ENCODE measurements at places on chromosomes 5 and 9.

DNA sequence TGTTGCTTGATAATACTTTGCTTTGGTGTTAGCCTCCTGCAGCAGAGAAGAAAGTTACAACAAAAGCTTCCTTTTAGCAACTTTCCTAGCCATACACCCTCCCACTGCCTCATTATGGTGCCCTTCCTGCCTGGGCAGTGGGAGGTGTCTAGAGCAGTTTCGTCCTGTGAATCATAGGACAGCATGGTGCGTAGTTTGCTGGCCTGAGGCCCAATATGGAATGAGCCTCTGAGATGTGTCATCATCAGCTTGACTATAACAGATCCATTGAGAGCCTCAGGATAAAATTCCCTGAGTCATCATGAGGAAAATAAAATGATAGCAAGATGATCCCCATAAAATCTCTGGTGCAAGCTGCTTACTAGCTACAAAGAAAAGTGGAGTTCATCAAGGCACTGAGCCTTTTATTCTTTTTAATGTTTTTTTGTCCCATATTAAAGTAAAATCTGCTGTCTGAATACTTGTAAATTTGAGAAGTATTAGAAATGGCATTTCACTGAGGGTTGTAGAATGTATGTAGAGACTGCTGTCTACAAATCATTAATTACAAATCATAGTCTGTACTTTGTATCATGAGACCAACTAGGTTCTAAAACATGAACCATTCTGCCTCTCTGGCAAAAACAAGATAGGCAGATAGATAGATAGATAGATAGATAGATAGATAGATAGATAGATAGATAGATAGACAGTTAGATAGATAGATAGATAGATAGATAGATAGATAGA lies 303.0 kb upstream of the PDE4D start:
- DNase-seq = peak; percentile 99

DNA sequence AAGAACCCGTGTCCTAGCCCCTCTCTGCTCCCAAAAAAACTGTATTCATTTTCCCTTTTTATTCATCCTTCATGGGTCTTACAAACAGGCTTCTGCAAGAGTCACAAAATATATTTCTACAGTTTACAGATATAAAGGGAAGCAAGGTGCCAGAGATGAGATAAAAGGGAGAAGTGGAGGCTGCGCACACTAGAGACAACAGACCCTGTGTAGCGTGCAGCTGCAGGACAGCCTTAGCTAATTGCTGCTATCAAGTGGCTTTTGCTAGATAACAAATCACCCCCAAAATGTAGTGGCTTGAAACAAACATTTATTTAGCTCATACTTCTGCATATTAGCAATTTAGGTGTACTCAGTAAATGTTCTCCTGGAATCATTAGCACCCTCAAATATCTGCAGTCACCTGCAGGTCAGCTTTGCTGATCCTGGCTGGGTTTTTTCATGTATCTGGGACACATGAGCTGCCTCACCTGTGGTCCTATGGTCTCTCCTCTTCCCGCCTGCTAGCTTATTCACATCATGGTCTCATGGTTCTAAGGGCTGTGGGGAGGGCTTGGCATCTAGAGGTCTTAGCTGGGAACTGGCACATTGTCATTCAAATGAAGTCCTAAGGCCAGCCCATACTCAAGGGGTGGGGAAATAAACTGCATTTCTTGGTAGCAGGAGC lies 29.4 kb downstream of the ARHGEF37 start:
- DNase-seq = no peak

DNA sequence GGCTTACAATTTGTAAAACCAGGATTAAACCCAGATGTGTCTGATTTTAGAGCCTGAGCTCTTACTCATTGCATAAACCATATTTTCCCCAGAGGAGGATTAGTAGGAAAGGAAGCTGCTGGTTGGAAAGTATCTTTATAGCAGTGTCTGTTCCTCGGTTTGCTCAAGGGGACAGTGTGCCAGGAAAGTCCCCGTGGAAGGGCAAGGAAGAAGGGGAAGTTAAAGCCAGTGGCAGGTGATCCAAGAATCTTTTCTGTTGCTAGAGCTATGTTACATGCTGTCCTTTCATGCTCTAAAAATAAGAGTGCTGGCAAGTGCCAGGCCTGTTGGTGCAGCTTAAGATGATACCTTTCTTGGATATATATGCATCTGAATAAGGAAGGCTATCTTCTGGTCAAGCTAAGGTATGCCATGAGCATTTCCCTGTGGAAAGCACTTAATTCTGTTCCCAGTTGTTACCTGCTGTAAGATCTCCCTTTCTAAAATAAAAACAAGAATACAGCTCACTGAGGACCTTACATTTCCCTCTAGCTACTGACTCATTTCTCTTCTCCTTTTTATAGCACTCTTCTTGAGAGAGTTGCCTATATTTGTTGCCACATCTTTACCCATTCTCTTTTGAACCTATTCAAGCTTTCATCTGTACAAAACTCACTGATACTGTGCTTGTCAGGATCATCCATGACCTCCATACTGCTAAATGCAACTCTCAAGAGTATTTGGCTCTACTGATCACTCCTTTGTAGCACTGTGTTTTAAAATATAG lies 8.0 kb downstream of the PDCD1LG2 start:
- DNase-seq = no peak

DNA sequence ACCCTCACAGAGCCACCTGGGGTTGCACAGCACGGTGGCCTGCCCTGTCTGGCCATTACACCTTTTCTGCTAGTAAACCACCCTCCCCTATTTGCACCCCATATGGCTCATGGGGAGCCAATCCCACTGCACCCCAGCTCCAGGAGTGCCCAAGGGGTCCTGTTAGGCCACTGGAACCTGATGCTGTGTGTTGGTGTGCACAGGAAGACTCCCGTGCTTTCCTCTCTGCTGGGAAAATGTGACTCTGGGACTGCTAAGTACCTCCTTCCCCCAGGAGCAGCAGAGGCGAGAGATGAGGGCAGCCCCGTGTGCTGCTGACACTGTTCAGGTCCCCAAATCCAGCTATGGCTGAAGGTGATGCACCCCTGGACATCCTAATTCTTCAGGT lies 126.3 kb downstream of the ADAMTS2 start:
- no peak for DNase-seq

DNA sequence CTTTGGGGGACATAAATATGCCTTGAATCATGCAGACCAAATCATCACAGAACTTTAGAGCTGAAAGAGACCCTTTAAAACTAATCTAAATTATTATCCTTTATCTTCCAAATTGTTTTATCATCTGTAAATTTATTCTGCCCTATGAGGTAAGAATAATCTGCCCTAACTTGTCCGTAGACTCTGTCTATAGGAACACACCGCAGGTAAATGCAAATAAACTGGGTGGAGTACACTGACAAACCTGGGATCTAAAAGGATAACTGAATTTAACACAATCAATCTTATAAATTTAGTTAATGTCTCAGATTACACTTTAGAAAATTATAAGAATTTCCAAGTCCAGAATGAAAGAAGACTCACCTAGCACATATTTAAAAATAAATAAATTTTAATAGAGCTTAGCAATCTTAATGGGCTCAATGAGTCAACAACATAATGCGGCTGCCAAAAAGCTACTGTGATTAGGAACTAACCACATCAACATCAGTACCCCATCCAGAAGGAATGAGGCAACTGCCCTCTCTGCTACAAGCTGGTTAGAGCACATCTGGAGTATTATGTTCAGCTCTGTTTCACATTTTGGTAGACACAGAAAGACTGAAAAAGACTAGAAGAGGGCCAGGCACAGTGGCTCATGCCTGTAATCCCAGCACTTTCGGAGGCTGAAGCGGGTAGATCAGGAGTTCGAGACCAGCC lies 5.6 kb downstream of the MEGF9 start:
- DNase-seq = no peak

GRCh38 chr5:122142480-122143164 lies 13.3 kb downstream of the ZNF474 start:
- peak; percentile 90 for DNase-seq

GRCh38 chr9:124054582-124055227 lies 43.1 kb downstream of the LHX2 start:
- DNase-seq = peak; percentile 93

DNA sequence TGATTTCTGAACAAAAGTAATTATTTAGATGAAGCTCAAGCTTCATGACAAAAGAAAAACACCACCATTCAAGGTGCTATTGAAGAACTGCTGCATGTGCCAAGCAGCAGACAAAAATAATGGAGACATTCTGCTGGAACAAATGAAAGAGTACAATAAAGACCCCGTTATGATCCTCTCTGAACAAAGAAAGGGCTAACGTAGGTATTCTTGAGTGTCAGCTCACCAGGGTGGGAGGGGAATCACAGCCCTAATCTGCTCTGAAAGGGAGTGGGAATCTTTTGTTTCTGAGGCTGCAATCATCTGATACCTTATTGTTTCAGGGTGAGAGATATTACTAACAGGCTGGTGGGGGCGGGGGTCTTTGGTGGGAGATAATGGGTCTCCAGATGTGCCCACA lies 15.4 kb downstream of the CEMIP2 start:
- DNase-seq = no peak

DNA sequence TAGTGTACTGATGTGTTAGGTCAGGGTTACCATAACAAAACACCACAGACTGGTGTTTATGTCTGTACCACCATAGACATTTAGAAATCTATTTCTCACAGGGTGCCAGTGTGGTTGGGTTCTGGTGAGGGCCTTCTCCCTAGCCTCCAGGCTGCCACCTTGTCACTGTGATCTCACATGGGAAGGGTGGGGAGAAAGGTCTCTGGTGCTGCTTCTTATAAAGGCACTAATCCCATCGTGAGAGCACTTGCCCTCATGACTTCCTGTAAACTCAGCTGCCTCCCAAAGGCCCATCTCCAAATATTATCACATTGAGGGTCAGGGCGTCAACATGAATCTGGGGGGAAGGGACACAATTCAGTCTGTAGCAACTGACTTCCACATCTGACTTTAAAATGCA lies 49.8 kb downstream of the PIK3R1 start:
- no peak for DNase-seq

DNA sequence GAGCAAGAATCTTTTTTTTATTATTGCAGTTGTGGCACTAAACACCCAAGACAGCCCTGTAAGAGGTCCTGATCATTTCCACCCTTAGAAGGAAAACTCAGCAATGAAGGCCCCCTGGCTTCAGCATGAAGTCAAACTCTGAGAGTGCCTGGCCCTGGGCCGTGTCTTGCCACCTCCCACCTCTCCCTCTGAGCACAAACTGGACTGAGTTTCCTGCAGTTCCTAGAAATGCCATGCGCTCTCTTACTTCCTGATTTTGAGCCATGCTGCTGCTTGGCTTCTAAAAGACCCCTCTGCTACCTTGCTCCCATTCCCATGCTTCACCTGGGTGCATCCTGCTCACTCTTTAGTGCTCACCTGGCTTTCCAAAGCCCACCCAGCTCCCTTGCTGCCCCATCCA lies 140.4 kb upstream of the KLF9 start:
- DNase-seq = no peak

DNA sequence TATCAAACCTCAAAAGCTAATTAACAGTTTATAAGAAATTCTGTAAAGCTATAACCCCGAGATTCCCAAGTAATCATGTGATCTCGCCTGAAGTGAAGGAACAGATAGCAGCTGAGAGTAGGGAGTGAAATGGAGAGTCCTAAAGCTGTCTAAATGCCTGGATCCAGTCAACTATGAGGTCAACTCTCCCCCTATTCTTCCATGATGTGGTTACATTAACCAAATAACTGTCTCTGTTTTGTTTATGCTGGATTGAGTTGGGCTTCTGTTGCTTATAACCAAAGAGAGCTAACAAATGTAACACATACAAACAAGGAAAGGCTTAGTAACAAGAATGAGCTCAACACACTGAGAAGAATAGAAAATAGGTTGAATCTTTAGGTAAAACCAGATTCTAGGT lies 41.6 kb downstream of the GKAP1 start:
- no peak for DNase-seq

DNA sequence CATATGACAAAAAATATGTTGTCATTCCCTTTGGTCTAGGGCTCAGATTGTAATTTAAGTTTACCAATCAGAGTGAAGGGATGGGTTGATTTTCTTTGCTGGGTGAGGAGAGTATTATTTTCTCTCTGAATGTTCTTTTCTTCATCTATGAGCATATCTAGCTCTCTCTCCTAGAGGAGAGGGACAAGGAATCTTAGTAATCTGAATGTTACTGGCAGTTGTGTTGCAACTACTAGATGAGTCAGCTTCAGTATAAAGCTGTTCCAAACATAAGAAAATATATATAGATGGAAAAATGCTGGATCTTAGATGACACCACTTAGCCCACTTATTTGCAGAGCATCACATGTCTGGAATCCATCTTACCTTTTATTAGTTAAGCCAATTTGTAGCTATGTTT lies 259.3 kb downstream of the TUSC1 start:
- DNase-seq = peak; percentile 11

GRCh38 chr9:131167146-131167692 lies 41.8 kb downstream of the NUP214 start:
- DNase-seq = no peak

DNA sequence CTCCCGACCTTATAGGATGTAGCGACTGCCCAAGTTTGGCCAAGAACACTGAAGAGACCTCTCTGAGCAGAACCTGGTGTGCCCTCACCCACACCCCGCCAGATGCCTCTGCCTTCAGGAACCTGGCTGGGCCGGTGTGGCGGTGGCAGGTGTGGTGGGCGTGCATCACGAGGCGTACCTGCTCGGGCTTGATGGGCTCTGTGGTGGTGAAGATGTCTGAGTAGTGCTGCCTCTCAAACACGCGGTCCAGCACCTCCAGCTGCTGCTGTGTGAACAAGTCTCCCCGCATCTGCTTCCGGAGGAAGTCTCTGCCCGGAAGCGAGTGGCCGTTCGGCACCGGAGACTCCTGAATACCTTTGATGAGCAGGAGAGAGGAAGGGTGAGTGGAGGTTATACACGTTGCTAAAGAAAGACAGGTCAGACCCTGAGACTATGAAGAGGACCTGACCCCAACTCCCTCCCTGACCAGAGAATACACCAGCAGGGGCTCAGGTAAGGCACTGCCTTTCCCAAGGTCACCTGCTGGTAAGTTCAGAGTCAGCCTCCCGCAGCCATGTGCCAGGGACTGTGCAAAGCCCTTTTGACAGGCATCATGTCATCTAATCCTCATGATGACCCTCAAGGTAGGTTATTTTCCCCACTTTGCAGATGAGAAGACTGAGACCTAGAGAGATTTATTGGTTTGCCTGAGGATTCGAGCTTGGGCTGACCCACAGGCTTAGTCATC lies 67.5 kb downstream of the PAX5 start:
- DNase-seq = no peak

- no peak for DNase-seq
Measured at GRCh38 chr5:9062873-9063272, 483.0 kb downstream of the SEMA5A start.
